Natural killer cell treated with Interleukin-12 subunit alpha and Interleukin-12 subunit beta and Interleukin-15 and Interleukin-18, amount 100 ng/mL, for 72 hours (primary cell): ENCODE measurements at places on chromosomes 16 and 17. TPM values are rescaled to one million over a fixed set of nuclear protein-coding genes. Genes with fewer than 3 reads are reported as not detected.

The SLC35G6 gene
- not detected for total RNA-seq

The CLEC10A gene
- not detected for total RNA-seq

The CCL16 gene
- not detected for total RNA-seq

The SLC6A2 gene
- not detected for total RNA-seq

The GP1BA gene
- total RNA-seq: not detected

The RHBDL3 gene
- total RNA-seq: 0.33 TPM

The ZNF597 gene
- total RNA-seq: 2.9 TPM

The HSD11B2 gene
- total RNA-seq: not detected
